Cardiac fibroblast (primary cell): ENCODE measurements at places on chromosomes 7 and 10.

DNA sequence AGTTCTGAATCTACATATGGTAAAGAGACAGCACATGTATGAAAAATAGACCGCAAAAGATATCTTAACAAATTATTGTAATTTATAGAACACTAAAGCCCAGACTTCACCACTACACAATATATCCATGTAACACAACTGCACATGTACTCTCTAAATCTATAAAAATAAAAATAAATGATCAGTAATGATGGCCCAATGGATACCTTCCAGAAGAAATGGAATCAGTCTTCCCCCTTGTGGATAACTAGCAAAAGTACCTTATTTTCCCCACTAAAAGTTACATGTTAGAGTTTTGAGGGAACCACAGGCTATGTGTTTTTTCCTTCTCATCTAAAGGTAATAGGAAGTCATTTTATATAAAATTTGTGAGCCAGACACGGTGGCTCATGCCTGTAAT, 25.7 kb downstream of the C7orf25 start:
- peak; percentile 32 for DNase-seq

- DNase-seq = no peak
These were observed 24.8 kb downstream of the BRAF start for GRCh38 chr7:140899883-140900282.

GRCh38 chr7:99133766-99134564, 9.9 kb downstream of the SMURF1 start:
- no peak for DNase-seq

DNA sequence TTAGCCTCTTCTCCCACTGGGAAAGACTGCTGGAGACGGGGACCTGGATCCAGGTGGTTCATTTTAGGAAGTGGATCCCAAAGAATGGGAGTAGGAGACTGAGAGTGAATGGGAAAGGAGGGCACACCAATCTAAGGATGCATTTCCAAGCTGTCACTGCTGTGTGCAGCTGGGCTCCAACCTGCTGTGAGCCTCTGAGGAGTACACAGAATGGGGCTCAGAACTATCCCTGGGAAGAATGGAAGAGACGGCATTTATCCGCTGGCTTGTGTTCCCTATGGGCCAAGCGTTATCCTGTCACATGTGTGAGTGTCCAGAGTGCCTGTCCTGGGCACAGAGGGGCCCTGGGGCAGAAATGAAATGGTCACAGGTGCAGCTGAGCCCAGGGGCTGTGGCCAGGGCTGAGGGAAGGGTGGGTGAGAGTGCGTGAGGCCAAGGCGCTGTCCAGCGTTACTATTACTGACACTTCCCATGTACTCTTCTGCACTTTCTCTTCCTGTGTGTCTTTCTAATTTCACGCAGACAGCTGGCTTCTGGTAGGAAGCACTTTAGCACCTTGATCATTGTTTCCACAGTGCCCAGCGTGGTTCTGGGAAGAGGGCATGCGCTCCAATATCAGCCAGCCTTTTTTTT, 35.4 kb upstream of the PODXL start:
- DNase-seq = no peak

GRCh38 chr7:28739128-28739527, 219.0 kb downstream of the TRIL start:
- no peak for DNase-seq
